Frontal cortex (tissue), 4 donors: ENCODE measurements at places on chromosomes 5 and 9.

GRCh38 chr5:25090854-25091253 lies 446.1 kb upstream of the CDH10 start:
- DNase-seq, result no peak

DNA sequence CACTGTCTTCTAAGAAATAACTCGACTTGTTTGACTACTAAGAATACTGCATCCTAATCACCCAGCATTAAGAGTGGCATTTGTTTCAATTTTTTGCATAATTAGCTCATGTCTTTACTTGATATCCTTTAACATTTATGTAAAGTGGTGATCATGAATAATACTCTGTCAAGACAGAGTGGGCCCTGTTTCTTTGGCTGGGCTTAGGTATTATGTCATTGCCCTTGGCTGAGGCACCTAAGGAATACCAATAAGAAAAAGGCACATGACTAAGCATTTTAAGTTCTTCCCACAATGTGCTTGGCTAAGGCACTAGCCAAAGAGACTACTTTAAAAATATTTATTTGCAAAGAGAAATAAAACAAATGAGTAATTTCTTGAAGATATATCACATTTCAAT lies 308.1 kb downstream of the CTNND2 start:
- no peak for DNase-seq

DNA sequence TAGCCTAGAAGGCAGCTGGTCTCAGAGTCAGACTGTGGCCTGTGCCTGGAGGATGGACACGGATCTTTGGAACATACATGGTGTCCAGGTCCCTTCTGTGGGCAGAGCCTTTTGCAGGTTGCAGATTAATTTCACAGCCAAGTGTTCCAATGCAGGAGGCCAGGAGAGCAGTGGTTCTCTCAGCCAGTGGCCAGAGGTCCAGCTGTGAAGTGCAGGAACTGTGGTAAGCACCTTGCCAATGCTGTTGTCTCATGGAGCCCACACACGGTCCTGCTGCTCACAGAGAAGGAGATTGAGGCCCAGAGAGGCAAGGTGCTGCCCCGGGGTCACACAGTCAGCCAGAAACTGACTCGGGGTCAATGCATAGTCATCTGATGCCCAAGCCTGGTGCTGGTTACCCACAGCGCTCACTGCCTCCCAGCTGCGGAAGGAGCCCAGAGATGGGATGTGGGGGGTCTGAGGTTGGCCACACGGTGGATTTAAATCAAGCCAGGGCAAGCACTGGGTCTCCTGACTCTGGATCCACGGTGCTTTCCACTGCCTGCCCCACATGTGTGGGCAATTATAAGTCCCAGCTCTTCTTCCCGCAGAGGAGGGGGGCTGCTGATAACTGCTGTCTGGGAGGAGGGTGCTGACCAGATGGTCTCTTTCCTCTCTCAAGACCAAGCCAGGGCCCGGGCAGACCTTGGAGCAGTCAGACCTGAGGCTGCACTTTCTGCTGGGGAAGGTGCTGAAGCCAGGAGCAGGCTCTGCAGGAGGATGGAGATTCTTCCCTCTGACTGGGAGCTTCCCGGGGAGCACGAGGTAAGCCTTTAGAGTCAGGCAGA lies 2.8 kb downstream of the PDGFRB start:
- no peak for DNase-seq

- DNase-seq, result no peak
Observed at GRCh38 chr9:126146254-126147145, 180.1 kb upstream of the MVB12B start.

DNA sequence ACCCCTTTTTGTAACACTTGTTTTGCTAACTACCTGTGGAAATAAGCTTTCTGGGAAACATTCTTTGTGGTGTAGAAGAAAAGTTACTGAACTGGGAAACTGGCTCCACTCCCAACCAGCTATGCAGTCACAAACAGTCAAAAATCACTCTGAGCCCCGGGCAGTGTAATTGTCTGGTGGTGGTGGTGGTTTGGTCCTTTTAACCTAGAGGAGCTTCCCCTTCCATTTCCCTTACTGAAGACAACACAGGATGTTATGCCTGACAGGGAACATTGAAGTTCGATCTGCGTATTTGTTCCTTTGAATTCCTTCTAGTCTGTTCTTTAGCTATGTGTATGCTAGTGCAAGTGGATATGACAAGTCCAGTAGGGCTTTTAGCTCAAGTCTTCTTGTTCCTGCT lies 56.8 kb upstream of the TBCA start:
- DNase-seq, result no peak
